ENCODE measurements at places on chromosomes 11 and 22.
A peak's percentile ranks its signal among the peaks of the same experiment; 100 is the strongest.

DNA sequence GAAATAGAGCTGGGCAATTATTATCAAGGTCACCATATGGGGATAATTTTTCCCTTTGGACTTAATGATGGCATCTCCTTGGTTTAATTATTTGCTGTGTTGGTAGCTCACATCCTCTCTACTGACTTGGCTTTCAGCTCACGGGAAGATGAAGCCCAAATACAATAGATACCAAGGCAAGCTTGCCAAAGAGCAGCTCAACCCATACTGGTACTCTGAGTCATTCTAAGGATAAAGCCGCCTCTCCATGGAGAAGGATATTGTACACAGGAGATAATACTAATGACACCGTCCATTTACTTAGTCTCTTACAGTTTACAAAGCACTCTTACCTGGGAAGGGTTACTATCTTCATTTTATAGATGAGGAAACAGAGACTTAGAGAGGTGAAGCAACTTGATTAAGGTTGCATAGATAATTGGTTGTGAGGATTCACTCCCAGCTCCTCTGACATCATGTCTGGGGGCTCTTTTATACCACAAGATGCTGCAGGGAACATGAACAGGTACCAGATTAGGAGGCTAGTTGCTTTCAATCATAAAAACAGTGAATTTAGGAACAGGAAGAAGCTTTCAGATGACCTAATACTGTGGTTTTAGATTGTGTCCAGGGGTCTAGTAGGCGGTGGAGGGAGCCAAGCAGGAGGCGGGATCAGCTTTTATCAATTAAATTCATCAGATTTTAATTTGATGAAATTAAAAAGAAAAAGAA, 48.3 kb upstream of the PICALM start:
- no peak for DNase-seq

GRCh38 chr11:63761188-63761587, 7.4 kb downstream of the ZFTA start:
- no peak for DNase-seq

GRCh38 chr11:6260207-6260726, 629 bp downstream of the CCKBR start:
- DNase-seq = no peak

GRCh38 chr11:69671734-69672465, 3.3 kb downstream of the LTO1 start:
- DNase-seq = no peak

DNA sequence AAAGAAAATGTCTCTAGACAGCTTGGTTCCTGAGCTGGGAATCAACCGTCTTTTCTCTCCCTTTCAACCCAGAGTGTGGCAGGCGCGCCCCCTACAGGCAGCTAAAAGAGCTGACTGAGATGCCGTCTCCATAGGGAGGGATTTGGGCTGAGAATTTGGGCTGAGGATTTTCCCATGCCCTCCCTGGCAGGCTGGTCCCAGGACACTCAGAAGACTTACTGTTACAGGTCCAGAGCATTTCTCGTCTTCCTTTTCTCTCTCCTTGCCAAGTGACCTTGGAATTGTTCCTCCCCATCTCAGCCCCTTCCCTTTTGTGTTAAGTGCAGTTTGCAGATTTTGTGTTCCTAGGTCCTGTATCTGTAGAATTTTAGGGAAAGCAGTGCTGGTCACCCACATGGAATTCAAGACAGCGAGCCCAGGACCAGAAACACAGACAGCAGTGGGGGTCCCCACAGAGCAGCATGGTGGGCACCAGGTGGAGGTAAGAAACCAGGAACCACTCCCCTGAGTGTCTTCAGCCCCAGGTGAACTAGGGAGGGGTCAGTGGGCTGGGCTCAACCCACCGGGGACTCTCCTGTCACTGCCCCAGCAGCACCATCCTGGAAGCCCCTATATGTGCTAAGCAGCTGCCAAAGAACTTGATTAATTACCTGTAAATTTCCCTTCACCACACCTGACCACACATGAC, 9.9 kb upstream of the IGLL5 start:
- DNase-seq = peak; percentile 83

- no peak for DNase-seq
These were observed 3.8 kb downstream of the SHISA8 start for GRCh38 chr22:41911001-41911611.

DNA sequence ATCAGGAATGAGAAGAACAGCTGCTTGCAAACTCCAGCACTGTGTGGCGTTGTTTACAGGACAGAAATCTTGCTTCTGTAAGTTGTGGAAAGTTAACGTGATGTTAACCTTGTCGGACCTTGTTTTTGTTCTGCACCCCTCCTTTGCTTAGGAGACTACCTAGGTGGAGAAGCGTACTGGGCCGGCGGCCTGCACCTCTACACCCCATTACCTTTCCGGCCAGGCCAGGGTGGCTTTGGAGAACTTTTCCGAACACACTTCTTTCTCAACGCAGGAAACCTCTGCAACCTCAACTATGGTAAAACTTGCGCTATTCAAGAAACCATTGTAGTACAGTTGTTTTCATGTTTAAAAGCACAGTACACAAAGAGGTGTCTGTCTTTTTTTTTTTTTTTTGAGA, 33.7 kb downstream of the SAMM50 start:
- DNase-seq = no peak

- no peak for DNase-seq
These were observed 43.9 kb downstream of the GRIK4 start for GRCh38 chr11:120555433-120555773.

DNA sequence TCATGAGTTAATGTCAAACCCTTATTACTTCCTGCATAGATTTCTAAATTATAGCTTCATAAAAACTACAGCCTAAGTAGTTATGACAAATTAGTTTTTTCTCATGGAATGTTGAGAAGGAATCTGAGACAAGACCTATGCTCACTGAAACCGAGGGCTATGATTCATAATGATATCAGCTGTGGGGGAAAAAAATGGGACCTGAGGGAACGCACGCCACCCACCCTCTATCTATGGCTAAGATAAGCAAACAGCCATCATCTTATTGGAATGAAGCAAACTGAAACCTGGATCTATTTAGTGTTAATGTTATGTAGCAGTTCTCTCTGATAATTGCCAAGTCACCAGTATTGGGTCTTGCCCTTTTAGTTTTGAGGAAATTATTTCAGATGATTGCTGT, 906.9 kb upstream of the RAG2 start:
- DNase-seq = no peak

- no peak for DNase-seq
These were observed 174.7 kb upstream of the B3GAT1 start for GRCh38 chr11:134586726-134587125.

GRCh38 chr11:77547863-77548551, 41.7 kb upstream of the AQP11 start:
- peak; percentile 4 for DNase-seq

- no peak for DNase-seq
These were observed 94.5 kb downstream of the ME3 start for GRCh38 chr11:86577644-86578636.

- no peak for DNase-seq
These were observed 9.5 kb downstream of the PDE3B start for GRCh38 chr11:14653090-14653489.

- no peak for DNase-seq
These were observed 75.5 kb upstream of the RAB38 start for GRCh38 chr11:88250566-88251242.

- DNase-seq = no peak
These were observed 6.2 kb downstream of the GLB1L3 start for GRCh38 chr11:134282121-134283045.

- DNase-seq = no peak
These were observed 146.5 kb downstream of the ELP4 start for GRCh38 chr11:31656051-31656450.

- DNase-seq = no peak
These were observed 55.1 kb downstream of the PACSIN2 start for GRCh38 chr22:42959576-42960509.

DNA sequence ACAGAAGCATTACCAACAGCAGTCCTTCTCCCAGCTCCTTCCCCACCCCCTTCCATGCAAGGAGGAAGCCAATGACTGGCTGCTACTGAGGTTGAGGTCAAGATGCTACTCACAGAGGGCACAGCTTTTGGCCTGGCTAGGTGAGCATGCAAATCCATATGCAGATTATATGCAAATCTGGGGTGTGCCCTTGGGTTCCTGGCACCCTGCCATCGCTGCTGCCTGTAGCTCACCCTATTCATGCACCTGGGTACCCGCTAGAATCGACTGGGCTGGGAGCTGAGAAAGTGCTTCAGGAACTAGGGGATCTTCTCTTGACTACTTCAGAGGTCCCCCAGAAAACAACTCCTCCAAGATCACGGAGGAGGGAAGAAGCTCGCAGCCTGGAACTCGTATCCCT, 4.0 kb downstream of the DSCAML1 start:
- no peak for DNase-seq

- no peak for DNase-seq
These were observed 5.5 kb downstream of the ADM start for GRCh38 chr11:10310301-10310841.

DNA sequence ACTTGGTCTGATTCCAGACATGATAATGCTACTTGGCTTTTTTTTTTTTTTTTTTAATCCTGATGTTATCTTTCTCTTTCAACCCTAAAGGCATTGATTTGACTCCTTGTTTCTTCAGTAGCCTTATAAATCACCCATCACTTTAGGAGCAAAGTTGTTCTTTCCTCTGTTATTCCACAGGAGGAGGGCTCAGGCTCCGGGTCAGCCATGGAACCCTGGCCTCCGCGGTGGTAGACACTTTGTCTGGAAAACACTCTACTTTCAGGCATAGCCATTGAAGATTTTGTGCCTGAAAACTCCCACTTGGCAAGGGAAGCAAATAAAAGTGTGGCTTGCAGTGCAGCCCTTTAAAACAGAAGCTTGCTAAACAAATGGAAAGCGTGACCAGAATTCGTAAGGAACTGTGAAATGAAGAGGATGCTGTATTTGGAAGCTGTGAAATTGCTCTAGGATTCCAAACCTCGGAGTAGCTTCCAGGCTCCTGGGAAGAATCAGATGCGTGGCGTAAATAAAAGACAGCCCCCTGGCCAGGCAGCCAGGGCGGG, 44.9 kb downstream of the ARHGAP8 start:
- DNase-seq = no peak

DNA sequence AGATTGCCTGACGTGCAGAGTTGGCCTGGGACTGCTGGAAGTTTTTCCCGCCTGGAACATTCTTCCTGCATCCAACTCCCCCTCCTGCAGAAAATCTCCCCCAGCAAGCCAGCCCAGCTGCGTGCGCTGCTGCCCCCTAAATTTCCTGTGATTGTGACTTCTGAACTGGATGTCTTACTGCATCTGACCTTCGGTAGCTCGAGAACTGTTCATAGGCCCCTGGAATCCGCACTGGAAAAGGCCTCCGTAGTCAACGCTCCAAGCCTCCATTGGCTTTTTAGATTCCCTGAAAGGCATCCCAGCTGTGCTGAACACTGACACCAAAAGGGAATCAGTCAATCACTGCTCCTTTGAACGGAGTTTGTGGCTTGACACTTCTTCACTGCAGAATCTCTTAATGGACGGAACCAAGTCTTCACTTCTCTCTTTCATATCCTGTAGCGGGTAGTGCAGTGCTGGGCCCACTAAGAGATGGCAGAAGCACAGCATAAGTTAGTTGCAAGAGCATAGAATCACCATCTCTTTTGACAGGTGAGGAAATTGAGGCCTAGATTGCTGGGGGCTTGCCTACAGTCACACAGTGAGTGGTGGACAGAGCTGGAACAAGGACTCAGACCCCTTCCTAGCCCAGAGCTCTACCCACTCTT, 14.2 kb upstream of the RASD2 start:
- no peak for DNase-seq

- no peak for DNase-seq
These were observed 8.9 kb downstream of the KCTD21 start for GRCh38 chr11:78179459-78180071.

- DNase-seq = no peak
These were observed 21.8 kb downstream of the NAT10 start for GRCh38 chr11:34126959-34127848.

DNA sequence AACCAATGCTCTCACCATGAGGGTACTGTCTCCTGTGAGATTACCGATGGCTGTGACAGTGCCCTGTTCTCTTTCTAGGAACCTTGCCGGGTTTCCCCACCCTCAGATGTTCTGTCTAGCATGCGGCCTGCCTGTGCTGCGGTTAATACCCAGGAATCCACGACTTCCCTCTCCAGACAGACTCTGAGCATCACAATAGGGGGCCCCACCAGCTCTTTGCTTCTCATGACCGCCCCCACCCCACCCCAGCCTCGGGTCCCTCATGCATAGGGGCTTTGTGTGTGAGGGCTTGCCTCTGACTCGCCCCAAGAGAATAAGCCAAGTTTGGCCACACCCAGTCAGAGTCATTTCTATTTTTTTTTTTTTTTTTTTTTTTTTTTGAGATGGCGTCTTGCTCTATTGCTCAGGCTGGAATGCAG, 10.3 kb downstream of the PARVG start:
- DNase-seq = no peak

DNA sequence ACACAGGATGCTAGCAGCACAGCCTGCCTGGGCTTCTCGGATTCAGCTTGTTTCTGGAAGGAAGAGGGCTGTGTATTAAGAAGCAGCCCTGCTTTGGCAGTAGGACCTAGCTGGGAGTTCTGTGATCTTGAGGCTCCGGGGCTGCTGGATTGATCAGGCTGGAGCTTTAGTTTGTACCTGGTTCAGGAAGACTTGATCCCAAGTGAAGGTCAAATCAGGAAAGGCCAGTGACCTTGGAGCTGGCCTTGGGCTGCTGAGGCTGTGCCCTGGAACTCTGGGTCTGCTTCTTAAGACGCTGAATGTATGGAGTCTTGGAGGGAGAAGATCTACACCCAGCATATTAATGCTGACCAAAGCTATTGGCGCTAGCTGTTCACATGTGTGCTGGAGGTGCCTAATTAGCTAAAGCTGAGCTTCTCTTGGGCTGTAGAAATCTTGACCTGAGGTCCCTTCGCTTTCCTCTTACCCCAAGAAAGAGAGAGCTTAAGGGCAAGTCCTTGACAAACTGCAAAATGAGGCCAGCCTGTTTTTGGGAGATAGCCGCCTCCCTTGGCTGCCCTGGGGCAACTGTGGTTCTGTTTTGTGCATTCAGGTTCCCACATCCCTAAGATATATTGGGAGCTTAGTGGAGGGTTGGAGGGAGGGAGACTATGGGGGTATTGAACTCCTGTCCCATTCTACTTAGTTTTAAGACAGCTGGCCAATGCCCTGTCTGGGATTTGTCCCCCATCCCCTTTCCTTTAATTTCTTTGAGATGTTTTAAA, 135.9 kb downstream of the DBX1 start:
- no peak for DNase-seq

DNA sequence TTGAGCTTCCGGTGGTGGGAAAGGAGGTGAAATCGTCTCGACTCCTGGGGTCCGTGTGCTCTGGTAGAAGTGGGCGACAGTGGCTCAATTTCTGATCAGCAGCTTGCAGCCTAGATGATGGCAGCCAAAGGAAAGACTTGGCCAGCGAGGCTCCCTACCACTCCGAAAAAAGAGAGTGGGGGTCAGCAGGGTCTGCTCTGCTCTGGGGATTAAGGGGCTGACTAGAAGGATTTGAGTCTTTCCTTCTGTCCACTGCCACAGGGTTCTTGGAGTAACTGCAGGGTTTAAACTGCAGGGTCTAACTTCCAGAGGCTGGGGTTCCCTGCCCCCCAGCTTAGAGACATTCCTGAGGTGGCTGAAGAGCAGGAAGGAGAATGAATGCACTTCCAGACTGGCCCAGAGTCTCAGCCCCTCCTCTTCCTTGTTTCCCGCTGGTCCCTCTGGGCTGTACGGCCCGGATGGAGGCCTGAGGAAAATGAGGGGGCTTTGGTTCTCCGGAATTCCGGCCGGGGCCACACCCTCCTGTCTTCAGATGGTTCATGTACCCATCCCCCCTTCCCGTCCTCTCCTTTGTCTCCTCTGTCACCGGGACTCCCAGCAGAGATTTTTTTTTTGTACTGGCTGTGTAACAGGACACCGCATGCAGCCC, 907 bp downstream of the SERPINH1 start:
- DNase-seq = no peak
